Activated CD8-positive, alpha-beta T cell treated with anti-CD3 and anti-CD28 coated beads for 36 hours (primary cell): ENCODE measurements at places on chromosomes 5 and 9. TPM values are rescaled to one million over a fixed set of nuclear protein-coding genes. Genes with fewer than 3 reads are reported as not detected.

DNA sequence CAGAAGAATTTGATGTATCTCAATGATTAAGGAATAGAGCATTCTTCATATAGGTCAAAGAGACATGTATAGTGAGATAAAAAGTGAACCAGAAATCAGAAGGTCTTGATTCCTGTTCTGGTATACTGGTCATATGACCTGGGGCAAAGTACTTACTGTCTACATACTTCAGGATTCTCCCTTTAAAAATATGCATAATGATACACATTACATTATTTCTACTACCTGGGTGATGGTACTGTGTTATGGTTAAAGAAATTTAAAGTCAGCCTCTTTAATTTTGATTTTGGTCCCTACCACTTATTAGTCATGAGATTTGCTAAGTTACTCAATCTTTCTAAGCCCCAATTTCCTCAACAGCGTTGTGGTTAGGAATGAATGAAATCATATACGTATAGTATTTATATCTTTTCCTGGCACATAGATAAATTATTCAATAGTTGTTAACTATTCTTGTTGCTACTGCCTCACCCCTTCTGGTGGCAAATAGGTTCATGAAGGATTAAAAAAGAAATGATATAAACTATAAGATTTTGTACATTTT, 984.1 kb downstream of the TLE4 start:
- H3K27me3 ChIP-seq: no peaks in the 10 kb centered on the region
- DNase-seq: no peak
- no peaks in the 10 kb centered on the region for H3K36me3 ChIP-seq
- no peak overlapping the region for H3K4me3 ChIP-seq
- H3K4me1 ChIP-seq: no peaks in the 10 kb centered on the region

RAI14 gene
- total RNA-seq: 1.1 TPM

SLC2A6 gene
- 6.7 TPM for total RNA-seq

DNA sequence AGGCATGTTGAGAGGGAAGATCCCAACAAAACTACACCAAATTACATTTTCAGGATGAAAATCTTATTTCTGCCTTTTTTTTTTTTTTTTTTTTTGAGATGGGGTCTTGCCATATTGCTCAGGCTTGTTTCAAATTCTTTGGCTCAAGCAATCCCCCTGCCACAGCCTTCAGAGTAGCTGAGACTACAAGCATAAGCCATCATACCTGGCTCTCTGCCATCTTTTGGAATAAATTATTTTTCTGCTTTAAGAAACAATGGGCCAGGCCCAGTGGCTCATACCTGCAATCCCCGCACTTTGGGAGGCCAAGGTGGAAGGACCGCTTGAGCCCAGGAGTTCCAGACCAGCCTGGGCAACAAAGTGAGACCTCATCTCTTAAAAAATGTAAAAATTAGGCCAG, 14.3 kb downstream of the AFF4 start:
- H3K4me1 ChIP-seq: peaks cover 49% of the 10 kb centered on the region
- H3K27me3 ChIP-seq: no peaks in the 10 kb centered on the region
- H3K36me3 ChIP-seq: peaks cover 18% of the 10 kb centered on the region
- no peak overlapping the region for H3K27ac ChIP-seq
- no peak for DNase-seq
- H3K4me3 ChIP-seq: no peak overlapping the region

DNA sequence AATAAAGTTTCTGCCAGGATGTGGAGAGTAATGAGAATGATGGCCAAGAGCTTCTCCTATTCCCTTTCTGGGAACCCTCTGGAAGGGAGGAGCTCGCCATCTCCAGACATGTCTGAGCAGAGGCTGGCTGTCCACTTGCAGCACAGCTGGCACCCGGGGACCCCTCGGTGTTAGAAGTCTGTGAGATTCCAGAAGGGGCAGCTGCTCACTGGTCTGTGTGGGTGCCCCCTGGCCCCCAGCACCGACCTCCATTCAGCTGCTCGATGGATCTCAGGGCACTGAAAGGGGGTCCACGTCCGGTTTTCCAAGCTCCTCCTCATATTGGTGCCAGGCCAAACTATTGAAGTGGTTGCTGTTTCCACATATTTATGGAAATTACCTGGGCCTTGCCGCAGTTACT, 3.6 kb upstream of the FAM163B start:
- H3K4me3 ChIP-seq: no peak overlapping the region
- no peaks in the 10 kb centered on the region for H3K36me3 ChIP-seq
- no peak overlapping the region for H3K27ac ChIP-seq

DNA sequence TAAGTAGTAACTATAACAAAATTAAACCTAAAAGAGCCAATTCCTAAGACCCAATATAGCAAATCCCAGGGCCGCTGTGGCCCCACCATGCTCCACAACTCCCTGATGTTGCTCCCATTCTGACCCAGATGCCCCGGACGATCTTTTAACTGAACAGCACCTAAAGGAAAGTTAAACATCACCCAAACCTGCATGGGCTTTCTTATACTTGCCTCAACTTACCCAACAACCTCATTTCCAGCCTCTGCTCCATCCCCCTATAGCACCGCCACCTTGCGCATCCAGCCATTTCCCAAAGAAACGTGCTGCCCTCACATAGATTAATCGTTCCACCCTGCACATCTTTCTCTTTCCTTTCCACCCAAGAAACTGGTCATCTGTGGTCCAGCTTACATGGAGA, 54.6 kb downstream of the ZNF354C start:
- no peaks in the 10 kb centered on the region for H3K36me3 ChIP-seq
- no peak overlapping the region for H3K4me3 ChIP-seq
- DNase-seq: no peak
- H3K4me1 ChIP-seq: no peaks in the 10 kb centered on the region
- H3K27ac ChIP-seq: no peak overlapping the region

SLC6A18 gene
- total RNA-seq: not detected

DNA sequence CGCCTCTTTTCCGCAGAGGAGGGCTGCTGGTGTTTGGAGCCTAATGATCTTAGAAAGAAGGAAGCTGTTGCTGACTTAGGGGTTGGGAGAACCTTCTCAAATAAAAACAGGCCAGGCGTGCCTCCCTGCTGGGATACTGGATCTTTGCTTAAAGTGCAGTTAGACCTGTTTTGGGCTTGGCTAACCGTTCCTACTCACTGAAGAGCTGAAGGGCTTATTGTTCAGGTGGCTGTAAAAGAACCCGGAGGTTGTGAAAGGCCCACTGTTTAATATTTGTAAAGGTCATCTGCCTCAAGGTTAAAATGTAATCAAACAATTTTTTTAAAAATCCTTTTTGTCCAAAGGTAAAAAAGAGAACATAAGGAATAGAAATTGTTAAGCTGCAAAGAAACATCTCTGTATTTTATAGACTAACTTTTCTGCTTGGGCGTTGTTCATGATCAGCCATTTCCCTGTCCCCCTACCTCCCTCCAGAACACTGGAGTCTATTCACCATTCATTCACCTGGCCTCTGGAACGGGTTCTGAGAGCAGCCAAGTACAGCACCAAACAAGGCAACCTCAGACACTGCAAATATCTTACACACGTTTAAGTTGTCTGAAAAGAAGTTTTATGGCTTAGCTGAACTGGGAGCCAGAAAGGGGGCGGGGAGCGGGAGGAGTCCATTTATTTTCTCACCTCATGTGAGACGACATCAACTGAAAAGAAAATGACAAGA, 18.6 kb upstream of the MTMR12 start:
- H3K4me1 ChIP-seq: no peaks in the 10 kb centered on the region
- H3K27ac ChIP-seq: no peak overlapping the region
- H3K4me3 ChIP-seq: no peak overlapping the region
- DNase-seq: no peak

DNA sequence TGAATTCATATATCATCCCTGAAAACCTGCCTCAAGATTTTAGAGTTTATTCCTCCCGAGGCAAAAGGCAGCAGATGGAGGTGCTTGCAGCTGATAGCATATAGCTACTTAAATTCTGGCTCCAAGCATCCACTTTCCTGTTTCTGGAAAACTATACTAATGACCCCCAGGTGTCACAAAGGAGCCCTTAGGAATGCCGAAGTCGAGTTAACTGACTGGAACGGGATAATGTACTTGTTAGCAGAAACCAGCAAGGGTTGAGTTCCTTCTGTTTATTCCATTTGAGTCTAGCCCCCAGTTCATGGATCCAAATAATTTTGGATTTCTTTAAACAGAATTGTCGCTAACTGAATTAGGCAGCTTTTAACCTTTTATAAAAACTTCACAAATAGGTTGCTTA, 44.5 kb downstream of the PTTG1 start:
- peaks cover 24% of the 10 kb centered on the region for H3K36me3 ChIP-seq
- no peaks in the 10 kb centered on the region for H3K27me3 ChIP-seq
- no peak overlapping the region for H3K4me3 ChIP-seq
- peaks cover 66% of the 10 kb centered on the region for H3K4me1 ChIP-seq
- DNase-seq: no peak
